ENCODE measurements at places on chromosomes 6 and 20. TPM values are rescaled to one million over a fixed set of nuclear protein-coding genes. Genes with fewer than 3 reads are reported as not detected.
A peak's percentile ranks its signal among the peaks of the same experiment; 100 is the strongest.

DNA sequence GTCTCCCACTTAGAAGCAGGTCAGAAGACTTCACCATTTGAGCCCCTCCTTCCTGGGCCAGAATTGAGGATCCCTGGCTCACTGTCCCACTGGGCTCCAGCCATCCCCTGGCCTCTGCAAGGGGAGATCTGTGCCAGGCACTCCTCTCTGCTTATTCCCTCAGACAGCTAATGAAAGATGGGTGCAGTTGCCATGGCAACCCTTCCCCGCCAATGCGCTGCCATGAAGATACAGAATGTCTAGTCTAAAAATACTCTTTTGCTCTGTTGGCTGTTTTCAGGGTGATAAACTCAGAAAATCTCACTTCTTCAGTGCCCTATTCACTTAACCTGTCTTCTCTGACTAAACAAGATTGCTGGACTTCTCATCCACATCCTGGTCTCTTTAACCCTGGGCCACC, 13.6 kb upstream of the TTLL2 start:
- DNase-seq: no peak

GRCh38 chr20:62824476-62825332, 7.9 kb downstream of the COL9A3 start:
- no peak for DNase-seq

DNA sequence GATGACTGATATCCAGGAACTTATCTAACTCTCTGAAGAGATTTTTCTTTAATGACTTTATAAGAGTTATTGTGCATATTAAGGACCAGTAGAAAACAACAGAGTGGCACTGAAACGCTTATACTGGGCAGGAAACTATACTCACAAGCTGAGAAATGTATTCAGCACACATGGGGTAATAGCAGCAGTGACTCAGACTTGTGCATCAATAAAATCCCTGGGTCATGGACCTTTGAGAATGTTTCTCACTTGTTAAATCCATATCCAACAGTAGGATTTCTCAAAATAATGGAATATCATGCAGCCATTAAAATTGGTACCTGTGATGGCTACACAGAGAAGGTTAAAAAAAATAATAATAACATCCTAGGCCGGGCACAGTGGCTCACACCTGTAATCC, 219.5 kb downstream of the BTBD9 start:
- no peak for DNase-seq

- no peak for DNase-seq
Observed at GRCh38 chr20:54044156-54044555, 26.2 kb downstream of the BCAS1 start.

DNA sequence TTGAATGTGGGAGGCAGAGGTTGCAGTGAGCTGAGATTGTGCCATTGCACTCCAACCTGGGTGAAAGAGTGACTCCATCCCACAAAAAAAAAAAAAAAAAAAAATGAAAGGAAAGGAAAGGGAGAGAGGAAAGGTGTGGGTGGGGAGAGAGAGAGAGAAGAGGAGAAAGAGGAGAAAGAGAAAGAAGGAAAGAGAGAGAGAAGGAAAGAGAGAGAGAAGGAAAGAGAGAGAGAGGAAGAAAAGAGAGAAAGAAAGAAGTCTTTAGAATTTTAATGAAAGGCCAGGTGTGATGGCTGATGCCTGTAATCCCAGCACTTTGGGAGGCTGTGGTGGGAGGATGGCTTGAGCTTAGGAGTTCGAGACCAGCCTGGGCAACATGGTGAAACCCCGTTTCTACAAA, 7.7 kb upstream of the BCAS4 start:
- no peak for DNase-seq

- DNase-seq: no peak
Observed at GRCh38 chr20:48447456-48447855, 380.3 kb downstream of the PREX1 start.

DNA sequence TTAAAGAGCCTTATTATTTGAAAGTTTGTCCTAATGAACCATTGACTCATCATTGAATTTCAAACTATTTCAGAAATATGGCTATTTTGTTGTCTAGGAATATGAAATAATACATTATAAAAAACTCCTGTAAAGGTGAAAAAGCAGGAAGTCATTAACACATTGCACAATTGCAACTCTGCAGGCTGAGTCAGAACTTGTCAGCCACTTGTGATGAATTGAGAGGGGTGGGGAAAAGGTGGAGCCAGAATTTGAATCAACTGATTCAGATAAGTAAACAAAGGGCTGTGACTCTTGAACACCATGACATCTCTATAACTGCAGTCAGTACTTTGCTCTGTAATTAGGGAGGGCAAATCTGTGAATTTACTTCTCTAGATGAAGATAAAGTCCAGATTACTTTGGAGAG, 6.0 kb downstream of the C6orf141 start:
- DNase-seq: peak; percentile 74

DNA sequence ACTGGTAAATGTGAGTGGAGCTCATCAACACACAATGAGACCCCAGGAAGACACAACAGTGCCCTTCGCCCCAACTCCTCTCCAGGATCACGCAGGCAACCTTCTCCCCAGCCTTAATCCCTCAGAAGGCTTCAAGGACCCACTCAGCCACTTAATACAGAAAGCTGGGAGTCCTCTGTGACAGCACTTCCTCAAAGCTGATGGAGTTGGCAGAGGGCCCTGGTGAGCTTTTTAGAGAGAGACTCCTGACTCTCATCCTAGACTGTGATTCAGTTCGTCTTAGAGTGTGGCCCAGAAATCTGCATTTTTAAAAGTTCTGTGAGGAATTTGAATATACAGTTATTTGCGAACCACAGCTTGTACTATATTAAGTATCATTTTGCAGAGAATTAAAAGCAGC, 187.7 kb downstream of the UST start:
- DNase-seq: no peak

- DNase-seq: no peak
Observed at GRCh38 chr6:111487661-111488060, 4.6 kb upstream of the REV3L start.

- DNase-seq: no peak
Observed at GRCh38 chr20:53646550-53646949, 52.9 kb upstream of the ZNF217 start.

GRCh38 chr20:54680872-54681619, 205.7 kb downstream of the DOK5 start:
- DNase-seq: no peak

DNA sequence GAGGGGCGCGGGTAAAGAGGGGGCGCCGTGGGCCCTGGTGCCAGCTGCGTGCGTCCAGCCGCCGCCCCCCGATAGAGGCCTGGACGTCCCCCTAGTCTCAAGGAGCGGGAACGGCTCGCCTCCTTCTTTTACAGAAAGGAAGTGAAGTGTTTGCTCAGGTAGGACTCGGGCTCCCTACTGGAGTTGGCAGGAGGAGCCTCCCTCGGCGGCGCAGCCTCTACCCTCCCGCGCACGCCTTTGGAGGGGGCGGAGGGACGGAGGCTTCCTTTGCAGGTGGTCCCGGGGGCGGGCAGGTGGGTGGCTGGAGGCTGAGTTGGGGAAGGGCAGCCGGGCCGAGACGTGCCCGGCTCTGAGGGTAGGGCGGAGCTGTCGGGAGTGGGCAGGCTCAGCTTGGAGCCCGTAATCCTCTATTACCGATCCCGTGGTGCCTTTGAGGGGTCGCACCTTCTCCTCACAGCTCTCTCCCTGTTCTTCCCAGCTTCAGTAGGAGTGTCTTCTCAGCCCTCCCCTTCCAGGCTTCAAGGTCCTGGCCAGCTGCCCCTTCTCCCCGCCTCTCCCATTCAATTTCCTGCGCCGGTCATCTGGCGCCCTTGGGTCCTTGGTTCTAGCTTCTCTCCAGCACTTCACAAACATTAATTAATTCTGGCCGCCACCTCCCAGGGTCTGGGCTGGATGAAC, 728 bp downstream of the ITPR3 start:
- DNase-seq: no peak

DNA sequence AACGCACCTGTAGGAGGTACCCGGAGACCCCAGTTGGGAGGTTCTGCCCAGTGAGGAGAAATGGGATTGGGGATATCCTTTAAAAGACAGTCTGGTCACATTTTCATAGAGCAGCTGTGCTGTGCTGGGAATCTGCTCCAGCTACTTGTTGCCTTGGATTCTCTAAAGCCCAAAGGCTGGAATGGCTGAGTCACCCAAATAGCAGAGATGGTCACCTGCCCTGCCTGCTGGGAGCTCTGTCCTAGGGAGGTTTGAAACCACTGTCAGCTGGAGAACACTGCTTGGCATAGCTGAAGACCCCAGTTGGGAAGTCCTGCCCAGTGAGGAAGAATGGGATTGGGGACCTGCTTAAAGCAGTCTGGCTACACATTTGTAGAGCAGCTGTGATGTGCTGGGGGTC, 34.8 kb upstream of the TFB1M start:
- DNase-seq: no peak

- no peak for DNase-seq
Observed at GRCh38 chr20:21303872-21304586, 898 bp downstream of the XRN2 start.

GRCh38 chr6:149211046-149211571, 106.4 kb upstream of the TAB2 start:
- no peak for DNase-seq

DNA sequence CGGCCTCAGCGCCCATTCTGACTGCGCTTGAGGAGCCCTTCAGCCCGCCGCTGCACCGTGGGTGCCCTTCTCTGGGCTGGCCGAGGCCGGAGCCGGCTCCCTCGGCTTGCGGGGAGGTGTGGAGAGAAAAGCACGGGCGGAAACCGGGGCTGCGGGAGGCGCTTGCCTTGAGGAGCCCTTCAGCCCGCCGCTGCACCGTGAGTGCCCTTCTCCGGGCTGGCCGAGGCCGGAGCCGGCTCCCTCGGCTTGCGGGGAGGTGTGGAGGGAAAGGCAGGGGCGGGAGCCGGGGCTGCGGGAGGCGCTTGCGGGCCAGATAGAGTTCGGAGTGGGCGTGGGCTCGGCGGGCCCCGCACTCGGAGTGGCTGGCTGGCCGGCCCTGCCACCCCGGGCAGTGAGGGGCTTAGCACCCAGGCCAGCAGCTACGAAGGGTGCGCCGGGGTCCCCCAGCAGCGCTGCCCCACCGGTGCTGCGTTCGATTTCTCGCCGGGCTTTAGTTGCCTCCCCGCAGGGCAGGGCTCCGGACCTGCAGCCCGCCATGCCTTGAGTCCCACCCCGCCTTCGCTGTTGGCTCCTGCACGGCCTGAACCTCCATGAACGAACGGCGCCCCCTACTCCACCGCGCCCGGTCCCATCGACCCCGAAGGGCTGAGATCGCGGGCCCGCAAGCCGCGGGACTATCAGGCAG, 45.7 kb upstream of the MCUR1 start:
- no peak for DNase-seq

- DNase-seq: no peak
Observed at GRCh38 chr20:50510706-50511542, 741 bp downstream of the PTPN1 start.

DNA sequence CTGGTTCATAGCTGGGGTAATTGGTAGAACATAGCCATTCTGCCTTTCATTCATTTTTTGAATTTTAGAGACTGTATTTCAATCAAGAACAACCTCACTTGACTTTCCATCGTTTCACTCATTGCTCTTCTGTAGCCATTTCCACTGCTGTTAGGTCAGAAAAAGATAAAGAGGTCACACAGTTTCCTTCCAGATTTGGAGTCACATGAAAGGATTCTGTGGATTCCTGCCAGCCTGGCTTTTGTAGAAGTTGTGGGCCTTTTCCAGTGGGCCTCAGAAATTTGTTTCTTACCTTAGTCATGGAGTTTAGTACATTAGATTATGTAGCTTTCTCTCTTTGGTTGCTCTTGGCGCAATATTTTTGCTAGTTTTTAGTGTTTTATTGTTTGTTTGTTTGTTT, 157.8 kb downstream of the SASH1 start:
- no peak for DNase-seq

GRCh38 chr20:61500791-61501321, 248.8 kb downstream of the CDH4 start:
- DNase-seq: no peak

- no peak for DNase-seq
Observed at GRCh38 chr6:2900821-2901644, 2.1 kb downstream of the SERPINB9 start.

DNA sequence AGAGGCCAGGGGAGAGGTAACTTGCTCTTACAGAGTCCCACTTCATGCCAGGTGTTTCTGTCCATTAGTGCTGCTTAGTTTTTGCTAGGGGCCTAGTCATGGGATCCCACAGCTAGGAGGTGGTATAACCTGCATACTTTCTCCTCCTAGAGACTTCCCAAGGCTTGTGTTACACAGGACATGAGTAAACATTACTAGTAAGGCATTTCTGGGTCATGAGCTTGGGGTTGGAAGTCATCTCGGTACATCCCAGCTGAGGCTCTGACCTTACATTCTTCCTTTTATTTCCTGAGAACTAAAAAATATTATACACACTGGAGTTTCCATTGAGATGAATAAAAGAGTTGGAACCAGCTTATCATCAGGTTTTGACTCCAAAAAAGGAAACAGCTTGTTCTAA, 20.9 kb upstream of the PNPLA1 start:
- DNase-seq: no peak

GRCh38 chr6:150099953-150100352, 31.0 kb upstream of the ULBP3 start:
- DNase-seq: no peak

- DNase-seq: no peak
Observed at GRCh38 chr6:156787569-156788492, 10.7 kb downstream of the ARID1B start.

- DNase-seq: no peak
Observed at GRCh38 chr6:57068061-57068460, 21.6 kb downstream of the KIAA1586 start.

DNA sequence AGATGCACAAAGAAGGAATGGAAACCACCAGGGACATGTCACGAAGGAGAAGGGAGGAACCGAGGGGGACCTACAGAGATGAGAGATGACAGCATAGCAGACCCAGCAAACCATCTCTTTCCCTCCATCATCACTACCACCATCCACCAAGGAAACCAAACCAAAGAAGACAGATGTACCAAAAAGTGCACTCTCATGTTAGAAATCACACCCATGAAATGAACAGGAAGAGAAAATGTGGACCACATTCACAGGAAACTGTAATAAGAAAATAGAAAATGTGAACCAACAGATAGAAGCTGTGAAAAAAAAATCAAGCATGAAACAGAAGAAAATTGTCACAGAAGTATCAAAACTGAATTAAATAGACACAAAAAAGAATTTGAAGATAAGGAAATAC, 672.7 kb downstream of the QKI start:
- no peak for DNase-seq

PTPRT gene
- total RNA-seq: not detected

PNPLA1 gene
- total RNA-seq: not detected

CLPSL2 gene
- total RNA-seq: 0.57 TPM

GGT7 gene
- 11.5 TPM for total RNA-seq

PHACTR3 gene
- 0.10 TPM for total RNA-seq

FAXC gene
- 9.0 TPM for total RNA-seq

MAP1LC3A gene
- total RNA-seq: 25.1 TPM

CFAP61 gene
- 0.28 TPM for total RNA-seq

NHLRC1 gene
- 2.1 TPM for total RNA-seq

LMBRD1 gene
- 17.9 TPM for total RNA-seq

FABP7 gene
- total RNA-seq: not detected
